Lower lobe of right lung (tissue), 2 donors: ENCODE measurements at places on chromosomes 2 and 18.

DNA sequence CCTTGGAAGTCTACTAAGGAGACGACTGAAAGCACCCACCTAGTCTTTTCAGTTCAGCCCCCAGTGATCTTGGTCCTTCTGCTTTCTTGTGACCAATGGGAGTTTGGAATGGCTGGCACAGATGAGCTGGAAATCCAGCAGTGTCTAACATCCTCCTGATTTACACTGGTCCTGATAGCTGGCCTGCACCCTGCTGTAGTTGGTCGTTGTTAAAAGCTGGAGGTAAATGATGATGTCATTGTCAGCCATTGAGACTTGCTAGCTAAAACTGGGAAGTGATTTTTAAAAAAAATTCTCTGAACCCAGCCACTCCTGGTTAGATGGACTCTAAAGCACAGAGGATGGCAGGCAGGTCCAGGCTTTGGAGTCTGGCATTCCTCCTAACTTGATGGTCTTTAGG, 19.3 kb downstream of the CCT7 start:
- no peak for DNase-seq

- DNase-seq = no peak
These were observed 37.5 kb upstream of the SERPINB2 start for GRCh38 chr18:63850020-63850419.

DNA sequence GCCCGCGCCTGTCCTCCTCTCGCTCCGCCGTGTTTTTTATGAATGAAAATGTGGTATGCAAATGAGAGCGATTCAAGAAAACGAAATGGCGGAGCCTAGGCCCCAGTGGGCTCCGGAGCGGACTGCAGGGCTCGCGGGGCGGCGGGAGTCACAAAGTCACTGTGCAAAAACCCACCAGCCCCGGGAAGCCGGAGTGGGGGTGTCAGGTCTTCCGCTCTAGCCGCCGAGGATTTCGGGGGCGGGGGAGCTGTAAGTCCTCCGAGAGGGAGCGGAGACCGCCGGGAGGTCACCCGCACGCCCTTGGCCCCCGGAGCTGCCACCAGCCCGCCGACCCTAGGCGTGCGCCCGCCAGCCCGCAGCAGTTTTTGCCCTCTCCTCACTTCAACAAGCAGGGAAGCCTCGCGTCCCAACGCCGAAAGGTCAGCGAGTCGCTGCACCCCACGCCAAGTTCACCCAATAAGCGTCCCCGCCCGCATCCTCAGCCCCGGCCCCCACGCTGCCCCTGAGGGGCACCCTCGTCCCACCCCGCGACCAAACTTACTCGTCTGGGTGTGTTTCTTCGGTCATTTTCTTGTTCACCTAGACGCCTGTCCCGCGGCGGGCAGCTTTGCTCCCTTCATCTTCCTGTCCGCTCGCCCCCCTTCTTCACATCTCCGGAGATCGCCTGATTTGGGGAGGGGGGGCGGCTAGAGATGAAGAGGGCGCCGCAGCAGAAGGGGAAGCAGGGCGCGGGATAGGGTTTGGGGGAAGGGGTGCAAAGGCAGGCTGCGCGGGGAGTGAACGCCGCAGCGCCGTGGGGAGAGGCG, 775 bp downstream of the SPRED2 start:
- peak; percentile 65 for DNase-seq

DNA sequence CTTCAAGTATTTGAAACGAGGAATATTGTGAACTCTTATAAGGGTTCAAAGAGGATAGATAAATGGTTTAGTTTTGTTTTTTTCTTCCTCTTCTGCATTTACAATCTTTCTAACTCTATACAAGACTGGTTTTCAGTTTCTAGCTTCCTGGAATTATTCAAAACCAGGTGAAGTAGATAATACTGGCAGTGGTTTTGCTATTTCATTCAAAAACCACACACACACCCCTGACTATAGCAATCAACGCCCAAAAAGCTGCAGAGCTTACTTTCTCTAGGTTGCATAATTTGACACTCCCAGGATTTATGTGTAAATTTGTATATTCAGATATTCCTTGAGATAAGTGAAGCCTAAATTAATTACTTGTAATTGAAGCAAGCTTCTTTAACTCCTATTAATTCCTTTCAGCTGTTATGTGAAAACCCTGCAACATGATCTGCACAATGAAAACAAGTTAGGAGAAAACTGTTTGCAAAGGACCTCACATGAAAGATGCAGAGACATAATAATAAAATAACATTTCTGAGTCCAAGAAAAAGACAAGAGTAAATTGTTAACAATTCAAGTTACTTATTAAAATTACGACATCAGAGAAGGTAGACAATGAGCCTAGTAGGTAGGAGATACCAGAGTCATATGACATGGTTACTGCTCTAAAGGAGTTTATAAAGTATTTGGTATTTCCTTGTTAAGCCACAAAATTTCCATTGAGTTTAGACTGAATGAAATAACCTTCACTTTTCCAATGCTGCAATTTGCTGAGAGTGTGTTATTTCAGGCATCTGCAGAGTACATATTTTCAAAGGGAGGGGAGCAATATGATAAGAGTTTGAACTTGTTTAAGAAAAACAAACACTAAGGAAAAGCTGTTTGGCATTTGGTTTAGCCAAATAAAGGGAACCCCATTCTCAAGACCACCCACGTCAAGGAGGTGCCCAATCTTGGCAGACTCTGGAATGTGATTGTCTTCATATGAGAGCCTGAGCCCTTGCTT, 1.6 kb upstream of the NFE2L2 start:
- DNase-seq = no peak

- no peak for DNase-seq
These were observed 57.4 kb downstream of the MYO1B start for GRCh38 chr2:191302459-191303139.

DNA sequence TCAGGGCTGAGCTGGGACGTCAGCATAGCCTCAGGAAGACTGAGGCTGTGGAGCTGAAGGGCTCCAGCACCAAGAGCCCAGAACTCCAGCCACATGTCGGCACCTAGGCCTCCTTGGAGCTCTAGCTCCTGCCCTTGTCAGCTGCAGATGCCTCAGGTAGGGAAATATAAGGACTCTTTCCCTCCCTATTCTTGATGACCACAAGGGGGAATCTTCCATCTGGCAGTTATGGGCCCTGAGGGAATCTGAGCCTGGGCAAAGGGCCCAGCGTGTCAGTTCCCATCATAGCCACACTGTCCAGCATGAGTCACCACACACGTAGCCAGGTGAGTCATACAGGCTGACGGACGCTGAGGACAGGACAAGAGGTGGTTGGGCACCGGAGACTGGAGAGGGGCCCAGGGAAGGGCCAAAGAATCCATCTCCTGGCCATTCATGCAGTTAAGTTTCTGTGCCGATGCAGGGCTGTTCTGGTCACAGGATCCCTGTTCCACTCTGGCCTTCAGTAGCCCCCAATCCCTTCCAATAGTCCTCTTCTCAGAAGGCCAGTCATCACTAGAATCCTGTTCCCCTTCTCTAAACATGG, 1.8 kb downstream of the MPV17 start:
- DNase-seq = peak; percentile 61
